ENCODE measurements at places on chromosomes 6 and 20.

- peak; percentile 51 for DNase-seq
Measured at GRCh38 chr20:35617397-35618262, 2.0 kb downstream of the SPAG4 start.

DNA sequence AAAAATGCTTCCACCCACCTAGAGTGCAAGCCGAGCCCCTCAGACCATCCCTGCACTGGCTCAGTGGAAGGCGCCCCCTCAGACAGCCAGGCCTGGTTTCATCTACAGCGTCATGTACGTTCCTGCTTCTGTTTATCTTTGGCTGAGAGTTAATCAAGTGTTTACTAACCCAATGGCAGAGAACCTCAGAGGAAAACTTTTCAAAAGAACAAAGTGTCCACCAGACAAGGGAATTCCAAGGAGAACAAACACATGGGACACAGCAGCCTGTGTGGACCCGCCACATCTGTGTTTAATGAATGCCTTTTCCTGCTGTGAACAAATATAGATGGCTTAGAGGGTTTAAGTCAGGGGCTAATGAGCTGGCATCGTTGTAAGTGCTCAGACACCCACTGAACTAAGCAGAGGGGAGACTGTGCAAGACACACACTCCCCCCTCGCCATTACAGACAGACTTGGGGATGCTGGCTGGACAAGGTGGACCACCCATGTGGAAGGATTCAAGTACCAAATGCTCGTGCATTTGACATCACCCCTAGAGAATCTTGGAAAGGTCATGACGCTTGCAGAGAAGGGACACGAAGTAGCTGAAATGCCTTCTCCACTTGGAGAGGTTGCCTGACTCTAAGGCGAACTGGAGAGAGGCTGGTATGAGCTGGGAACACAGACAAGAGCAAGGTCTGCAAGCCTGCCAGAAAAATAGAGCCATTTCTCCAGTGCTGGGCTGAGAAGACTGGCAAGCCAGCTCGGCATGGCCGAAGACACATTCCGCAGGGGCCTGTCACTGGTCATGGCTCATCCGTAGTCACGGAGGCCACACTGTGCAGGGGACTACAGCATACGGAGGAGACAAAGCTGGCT lies 53.5 kb upstream of the NXT1 start:
- DNase-seq, result no peak

- no peak for DNase-seq
Measured at GRCh38 chr20:57667924-57668782, 41.7 kb downstream of the PMEPA1 start.

DNA sequence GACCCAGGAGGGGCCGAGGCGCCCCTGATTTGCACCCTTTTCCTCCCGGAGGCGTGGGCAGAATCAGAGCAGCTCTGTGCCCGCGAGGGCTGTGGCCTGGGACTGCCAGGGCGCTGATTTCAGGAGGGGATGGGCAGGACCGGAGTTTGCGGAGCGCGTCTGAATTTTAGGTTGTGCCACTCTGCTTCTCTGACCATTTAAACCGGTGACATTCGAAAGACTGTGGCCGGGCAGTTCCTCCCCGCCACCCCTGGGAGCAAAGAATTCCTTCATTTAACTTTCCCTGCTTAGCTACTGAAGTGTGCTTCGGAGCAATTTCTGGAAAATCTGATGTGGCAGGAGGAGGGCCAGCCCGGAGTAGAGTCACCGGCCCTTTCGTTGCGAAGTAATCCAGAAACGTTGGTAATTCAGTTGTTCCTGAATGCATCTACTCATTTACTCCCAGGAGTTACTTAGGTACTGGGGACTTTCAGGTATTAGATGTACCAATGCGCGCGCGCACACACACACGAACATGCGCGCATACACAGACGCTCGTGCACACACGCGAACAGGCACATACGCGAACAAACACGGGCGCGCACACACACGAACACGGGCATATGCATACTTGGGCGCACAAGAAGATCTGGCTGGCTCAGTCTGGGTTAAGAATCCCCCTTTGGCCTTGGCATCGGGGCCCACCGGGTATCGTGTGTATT lies 568 bp downstream of the CCDC170 start:
- DNase-seq, result no peak

DNA sequence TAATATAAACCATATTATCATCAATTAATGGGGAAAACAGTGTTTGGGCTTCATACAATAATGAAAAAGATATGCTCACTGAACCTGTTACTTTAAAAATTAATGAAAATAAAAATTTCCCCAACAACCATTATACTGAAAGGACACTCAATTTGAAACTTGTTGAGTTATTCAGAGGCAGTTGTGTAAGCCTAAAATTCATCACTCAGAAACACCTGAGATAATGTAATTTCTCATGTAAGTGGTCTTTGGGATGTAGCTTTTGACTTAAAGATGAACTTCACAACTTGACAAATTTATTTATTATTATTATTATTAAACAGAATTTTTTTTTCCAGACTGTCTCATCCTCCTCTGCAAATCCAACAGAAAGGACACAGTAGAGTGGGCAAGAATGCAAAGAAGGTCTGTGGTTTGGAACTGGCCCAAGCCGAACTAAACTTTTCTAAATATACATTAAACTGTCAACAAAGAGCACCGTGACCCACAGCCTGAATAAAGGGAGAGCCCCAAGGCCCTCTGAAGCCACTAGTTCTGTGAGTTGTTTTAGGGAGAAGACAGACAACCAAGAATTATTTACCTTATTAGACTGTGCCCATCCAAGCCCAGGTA lies 32.2 kb upstream of the HEY2 start:
- DNase-seq, result no peak

DNA sequence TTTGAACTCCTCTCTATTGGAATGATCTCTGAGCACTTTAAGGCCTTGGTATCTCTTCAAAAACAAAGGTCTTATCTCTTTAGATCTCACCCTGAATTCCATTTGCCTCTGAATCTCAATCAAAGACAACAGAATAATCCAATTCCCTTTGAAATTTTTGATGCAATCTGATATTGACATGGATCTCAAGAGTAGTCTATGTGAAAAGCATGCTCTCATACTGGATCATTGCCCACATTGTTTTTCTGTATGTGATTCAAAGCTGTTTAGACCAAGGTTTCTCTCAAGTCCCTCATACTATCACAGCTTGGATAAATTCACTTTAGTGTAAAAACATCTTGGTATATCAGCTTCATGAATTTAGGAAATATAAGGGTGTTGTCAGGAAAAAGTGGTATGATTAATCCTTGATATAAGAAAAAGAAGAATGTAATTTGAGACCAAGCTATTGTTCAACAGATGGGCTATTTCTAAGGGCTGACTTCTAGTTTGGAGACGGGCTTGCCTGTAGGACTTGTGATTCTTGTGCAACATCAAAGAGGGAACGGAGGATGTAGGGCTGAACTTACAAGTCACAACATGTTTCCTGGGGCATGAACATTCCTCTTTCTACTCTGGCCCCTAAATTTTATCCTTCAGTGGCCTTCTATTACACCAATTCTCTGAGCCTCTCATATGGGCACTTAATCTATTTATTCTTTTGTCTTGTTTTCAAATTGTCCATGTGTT lies 77.9 kb upstream of the CITED2 start:
- no peak for DNase-seq

GRCh38 chr6:71892641-71893040 lies 6.3 kb downstream of the RIMS1 start:
- no peak for DNase-seq

- no peak for DNase-seq
Measured at GRCh38 chr6:105926318-105926717, 159.8 kb upstream of the PRDM1 start.

DNA sequence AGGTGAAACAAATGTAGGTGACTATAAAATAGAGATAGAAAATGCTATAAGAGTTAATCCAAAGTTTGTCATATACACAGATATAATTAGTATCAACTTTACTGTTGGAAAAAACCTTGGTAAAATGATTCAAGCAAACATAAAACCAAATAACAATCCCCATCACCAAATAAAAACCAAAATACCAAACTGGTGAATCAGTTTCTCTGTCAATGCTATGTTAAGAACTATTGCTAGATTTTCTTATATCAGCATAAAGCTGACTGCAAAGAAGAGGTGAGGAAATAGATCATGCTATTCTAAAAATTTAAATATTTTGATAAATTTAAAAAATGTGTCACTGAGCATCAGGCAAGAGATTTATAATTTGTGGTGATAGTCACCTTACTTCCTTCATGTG lies 658.4 kb downstream of the PHF3 start:
- no peak for DNase-seq

GRCh38 chr6:37819802-37820717 lies 533 bp downstream of the ZFAND3 start:
- DNase-seq, result peak; percentile 50

- peak; percentile 8 for DNase-seq
Measured at GRCh38 chr6:32045811-32046449, 7.7 kb downstream of the CYP21A2 start.

- no peak for DNase-seq
Measured at GRCh38 chr6:56019973-56020372, 144.6 kb upstream of the BMP5 start.

DNA sequence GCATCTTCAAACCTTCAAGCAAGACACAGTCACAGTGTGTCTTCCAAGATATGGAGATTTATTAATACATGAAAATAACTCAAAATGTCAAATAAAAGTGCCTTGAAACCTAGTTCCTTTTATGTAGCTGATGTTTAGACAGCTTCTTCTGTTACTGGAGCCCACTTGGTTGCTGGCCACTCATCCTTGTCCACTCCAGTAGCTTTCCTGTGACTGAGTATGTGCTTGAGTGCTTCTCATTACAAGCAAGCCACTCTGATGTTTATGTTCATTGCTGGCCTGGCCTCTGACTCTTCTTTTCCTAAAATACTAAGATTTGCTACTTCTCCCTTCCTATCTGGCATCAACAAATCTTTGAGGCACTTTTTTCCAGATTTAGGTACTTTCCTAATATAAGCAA lies 545.2 kb upstream of the MAN1A1 start:
- no peak for DNase-seq

- peak; percentile 62 for DNase-seq
Measured at GRCh38 chr6:41463062-41463930, 82.9 kb upstream of the FOXP4 start.

DNA sequence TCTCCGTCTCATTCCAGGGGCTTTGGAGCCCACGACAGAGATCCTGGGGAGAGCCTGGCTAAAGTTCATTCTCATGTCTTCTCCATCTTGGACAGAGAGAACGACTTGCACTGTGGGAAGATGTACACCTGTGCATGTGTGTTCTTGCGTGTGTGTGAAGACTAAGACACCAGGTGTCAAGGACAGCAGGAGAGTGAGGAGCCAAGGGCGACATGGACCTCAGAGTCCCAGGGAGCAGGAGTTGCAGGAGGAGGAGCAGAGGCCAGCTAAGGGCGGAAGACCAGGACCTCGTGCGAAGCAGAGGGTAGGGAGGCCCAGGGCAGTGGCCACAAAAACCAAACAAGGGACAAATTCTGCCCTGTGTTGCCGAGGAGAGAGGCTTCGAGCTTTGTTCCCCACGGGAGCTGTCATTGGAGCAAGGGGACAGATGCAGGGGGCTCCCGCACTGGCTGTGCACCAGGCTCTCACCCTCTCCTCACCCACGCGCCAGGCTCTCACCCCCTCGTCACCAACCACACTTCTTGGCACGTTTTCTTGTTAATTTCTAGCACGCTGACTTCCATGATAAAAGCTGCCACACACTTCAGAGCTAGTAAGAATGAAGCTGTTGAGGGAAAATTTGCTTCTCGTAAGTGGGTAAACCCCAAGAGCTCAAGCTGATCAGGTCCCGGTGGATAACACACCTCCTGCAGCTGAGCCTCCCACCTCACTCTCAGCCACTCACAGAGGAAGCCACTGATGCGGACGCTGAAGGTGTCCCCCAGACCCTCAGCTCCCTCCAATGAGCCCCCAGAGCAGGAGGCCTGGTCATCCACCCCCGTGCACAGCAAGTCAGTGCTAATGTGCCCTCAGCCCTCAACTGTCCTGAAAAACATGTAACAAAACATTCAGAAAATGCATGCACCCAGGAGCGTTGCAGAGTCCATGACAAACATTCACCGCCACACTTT lies 62.6 kb downstream of the DLL1 start:
- DNase-seq, result no peak
